PC-3 (cell line): ENCODE measurements at places on chromosomes 2 and 18. TPM values are rescaled to one million over a fixed set of nuclear protein-coding genes. Genes with fewer than 3 reads are reported as not detected.

GRCh38 chr2:189066037-189066436 is 91.9 kb downstream of the COL3A1 start:
- H3K27me3 ChIP-seq: no peaks in the 10 kb centered on the region
- peaks cover 15% of the 10 kb centered on the region for H3K4me1 ChIP-seq
- no peak overlapping the region for H3K4me3 ChIP-seq
- peaks cover 15% of the 10 kb centered on the region; the same call in 1 of the 2 replicates for H3K36me3 ChIP-seq
- peak; percentile 58 for DNase-seq

GRCh38 chr18:39346916-39347315 is 1781.3 kb upstream of the CELF4 start:
- no peak overlapping the region for H3K4me3 ChIP-seq
- no peaks in the 10 kb centered on the region for H3K4me1 ChIP-seq
- no peaks in the 10 kb centered on the region for H3K27me3 ChIP-seq
- no peaks in the 10 kb centered on the region for H3K36me3 ChIP-seq

DNA sequence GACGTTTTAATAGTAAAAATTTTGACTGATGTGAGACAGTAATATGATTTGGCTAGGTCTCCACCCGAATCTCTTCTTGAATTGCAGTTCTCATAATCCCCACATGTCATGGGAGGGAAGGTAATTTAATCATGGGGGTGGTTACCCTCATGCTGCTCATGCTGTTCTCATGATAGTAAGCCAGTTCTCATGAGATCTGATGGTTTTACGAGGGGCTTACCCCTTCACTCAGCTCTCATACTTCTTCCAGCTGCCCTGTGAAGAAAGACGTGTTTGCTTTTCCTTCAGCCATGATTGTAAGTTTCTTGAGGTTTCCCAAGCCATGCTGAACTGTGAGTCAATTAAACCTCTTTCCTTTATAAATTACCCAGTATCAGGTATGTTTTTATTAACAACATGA is 327.0 kb upstream of the CDH7 start:
- no peaks in the 10 kb centered on the region for H3K27me3 ChIP-seq
- DNase-seq: no peak
- no peaks in the 10 kb centered on the region for H3K36me3 ChIP-seq
- no peak overlapping the region for H3K4me3 ChIP-seq
- no peaks in the 10 kb centered on the region for H3K4me1 ChIP-seq

GRCh38 chr2:23375448-23375847 is 9.5 kb upstream of the KLHL29 start:
- H3K4me1 ChIP-seq: peaks cover 8% of the 10 kb centered on the region
- no peaks in the 10 kb centered on the region for H3K27me3 ChIP-seq
- no peaks in the 10 kb centered on the region for H3K36me3 ChIP-seq
- H3K27ac ChIP-seq: no peak overlapping the region
- H3K4me3 ChIP-seq: no peak overlapping the region

DNA sequence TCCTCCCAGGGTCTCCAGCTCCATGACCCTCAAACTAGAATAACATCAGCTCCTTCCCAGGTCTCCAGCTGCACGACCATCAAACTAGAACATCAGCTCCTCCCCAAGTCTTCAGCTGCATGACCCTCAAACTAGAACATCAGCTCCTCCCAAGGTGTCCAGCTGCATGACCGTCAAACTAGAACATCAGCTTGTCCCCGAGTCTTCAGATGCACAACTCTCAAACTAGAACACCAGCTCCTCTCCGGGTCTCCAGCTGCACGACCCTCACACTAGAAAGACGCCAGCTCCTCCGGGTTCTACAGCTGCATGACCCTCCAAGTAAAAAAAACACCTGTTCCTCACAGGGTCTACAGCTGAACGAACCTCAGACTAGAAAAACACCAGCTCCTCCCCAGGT is 312.9 kb upstream of the TFPI start:
- no peaks in the 10 kb centered on the region for H3K36me3 ChIP-seq
- no peaks in the 10 kb centered on the region for H3K4me1 ChIP-seq
- no peak for DNase-seq
- no peaks in the 10 kb centered on the region; the same call in 1 of the 2 replicates for H3K27me3 ChIP-seq
- H3K27ac ChIP-seq: no peak overlapping the region

DNA sequence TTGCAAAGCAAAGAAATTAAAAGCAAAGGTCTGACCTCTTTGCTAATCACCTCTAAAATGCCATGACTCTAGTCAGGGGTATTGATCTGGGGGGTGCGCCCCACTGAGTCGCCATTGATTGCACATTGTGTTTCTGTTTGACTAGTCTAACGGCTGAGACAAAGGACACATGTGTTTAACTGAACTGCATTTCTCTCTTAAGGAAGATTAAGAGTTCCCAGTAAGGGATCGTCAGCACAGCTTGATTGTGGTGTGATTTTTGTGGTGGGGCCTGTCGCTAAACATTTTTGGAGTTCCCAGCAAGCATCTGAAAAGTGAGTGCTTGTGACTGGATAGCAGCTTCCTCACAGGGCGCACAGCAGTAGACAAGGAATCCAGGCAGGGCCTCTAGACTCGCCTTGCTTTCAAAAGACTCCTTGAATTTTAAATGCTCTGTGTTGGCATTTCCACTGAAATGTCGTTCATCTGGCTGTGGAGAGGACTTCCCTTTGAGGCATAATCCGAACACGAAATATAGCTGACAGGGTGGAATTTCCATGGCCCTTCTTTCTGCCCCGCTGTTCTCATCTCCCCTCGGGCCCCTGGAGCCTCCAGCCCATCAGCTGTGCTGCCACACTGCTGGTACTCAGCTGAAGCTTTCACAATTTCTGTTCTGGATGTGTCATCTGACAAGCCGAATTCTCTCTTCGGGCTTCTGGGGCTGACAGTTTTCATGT is 126.3 kb downstream of the FAM168B start:
- no peaks in the 10 kb centered on the region for H3K36me3 ChIP-seq
- H3K27me3 ChIP-seq: peaks cover 4% of the 10 kb centered on the region; the same call in 1 of the 2 replicates
- H3K27ac ChIP-seq: no peak overlapping the region
- H3K4me1 ChIP-seq: no peaks in the 10 kb centered on the region
- H3K4me3 ChIP-seq: no peak overlapping the region

DNA sequence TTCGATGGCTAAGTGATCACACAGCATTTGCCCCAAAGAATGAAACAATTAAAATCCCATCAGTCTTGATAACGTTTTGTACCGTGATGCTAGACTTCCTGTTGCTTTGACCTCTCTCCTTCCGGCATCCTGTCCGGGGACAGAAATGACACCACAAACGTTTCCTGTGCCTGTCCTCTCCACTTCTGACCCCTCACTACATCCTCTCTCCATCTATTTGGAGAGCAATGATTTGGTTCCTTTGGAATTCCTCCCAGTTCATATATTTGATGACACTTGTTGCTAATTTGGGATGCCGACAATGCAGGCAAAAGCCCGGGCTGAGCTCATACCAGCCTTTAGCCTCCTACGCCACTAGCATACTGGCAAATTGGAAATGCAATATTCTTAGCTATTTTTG is 151.2 kb upstream of the CCDC68 start:
- no peaks in the 10 kb centered on the region for H3K4me1 ChIP-seq
- no peaks in the 10 kb centered on the region for H3K36me3 ChIP-seq
- H3K4me3 ChIP-seq: no peak overlapping the region
- H3K27me3 ChIP-seq: no peaks in the 10 kb centered on the region
- no peak for DNase-seq
- H3K27ac ChIP-seq: no peak overlapping the region

The VRK2 gene
- 22.7 and 27.6 TPM in 2 replicates for total RNA-seq

The STPG4 gene
- 2.4 TPM in 1 of 2 replicates, not detected in the other for total RNA-seq

The ABCB11 gene
- 0.11 and 0.29 TPM in 2 replicates for total RNA-seq

The CSRNP3 gene
- total RNA-seq: 2.2 and 8.3 TPM in 2 replicates

The SLC5A6 gene
- 46.0 and 48.1 TPM in 2 replicates for total RNA-seq

The RBM45 gene
- 10.5 and 14.3 TPM in 2 replicates for total RNA-seq

The DOK6 gene
- not detected in 2 replicates for total RNA-seq
